ENCODE measurements at places on chromosomes 16 and 17.

GRCh38 chr17:42913522-42913921 is 12.9 kb downstream of the G6PC1 start:
- no peak for DNase-seq

DNA sequence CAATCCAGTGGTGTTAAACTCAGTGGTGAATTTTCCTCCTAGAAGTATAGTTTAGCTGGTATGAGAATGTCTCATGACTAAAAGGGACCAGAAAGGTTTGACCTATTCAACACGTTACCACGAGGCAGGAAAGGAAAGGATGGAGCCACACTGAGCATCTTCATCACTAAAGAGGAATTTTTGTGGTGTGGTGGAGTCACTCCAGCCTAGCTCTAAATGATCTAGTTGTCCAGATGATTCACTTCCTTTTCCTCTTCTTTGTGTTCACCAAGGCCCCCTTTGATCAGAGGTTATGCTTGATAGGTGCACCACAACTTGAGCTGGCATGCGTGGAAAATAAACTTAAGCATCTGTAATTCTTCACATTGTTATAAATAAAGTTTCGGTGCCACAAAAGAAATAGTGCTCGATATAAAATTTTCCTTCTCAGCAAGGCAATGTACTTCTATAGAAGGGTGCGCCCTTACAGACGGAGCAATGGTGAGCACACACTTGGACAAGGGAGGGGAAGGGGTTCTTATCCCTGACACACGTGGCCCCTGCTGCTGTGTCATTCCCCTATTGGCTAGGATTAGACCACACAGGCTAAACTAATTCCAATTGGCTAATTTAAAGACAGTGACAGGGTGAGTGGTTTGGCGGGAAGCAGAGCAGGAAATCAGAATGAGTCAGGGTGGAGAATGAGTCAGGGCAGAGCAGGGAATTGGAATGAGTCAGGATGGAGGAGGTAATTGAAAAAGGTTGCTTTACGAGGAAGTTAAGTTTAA is 254.6 kb downstream of the HS3ST3A1 start:
- no peak for DNase-seq

GRCh38 chr16:31063843-31064611 is 10.0 kb downstream of the ZNF668 start:
- no peak for DNase-seq

GRCh38 chr16:79008869-79009179 is 591.7 kb downstream of the MAF start:
- DNase-seq: no peak

GRCh38 chr17:31318298-31318801 is 3.1 kb downstream of the EVI2A start:
- peak; percentile 31 for DNase-seq

- no peak for DNase-seq
These were observed 1.0 kb downstream of the FZD2 start for GRCh38 chr17:44558334-44558709.

DNA sequence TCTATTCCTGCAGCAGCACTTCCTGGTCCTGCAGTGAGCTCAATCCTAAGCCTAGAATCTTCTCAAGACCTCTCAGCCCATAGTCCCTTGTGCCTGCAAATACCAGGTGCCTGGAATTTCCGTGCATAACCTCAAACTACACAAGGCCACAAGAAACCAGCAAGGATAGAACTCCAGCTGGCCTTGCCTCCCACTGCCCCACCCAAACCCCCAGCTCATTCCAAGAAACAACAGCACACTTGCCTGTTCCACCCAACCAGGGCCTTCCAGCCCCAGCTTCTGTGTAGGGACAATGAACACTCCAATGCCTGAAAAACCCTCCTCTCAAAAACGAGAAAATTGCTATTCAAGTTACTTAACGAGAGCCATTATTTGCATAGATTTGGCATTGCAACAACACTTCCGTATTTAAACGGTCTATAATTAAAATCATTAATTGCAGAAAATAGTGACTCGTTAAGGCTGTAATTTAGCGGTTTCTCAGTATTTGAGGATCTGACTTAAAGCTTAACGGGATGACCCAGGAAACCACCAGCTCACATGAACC is 147.0 kb downstream of the C16orf78 start:
- DNase-seq: no peak

DNA sequence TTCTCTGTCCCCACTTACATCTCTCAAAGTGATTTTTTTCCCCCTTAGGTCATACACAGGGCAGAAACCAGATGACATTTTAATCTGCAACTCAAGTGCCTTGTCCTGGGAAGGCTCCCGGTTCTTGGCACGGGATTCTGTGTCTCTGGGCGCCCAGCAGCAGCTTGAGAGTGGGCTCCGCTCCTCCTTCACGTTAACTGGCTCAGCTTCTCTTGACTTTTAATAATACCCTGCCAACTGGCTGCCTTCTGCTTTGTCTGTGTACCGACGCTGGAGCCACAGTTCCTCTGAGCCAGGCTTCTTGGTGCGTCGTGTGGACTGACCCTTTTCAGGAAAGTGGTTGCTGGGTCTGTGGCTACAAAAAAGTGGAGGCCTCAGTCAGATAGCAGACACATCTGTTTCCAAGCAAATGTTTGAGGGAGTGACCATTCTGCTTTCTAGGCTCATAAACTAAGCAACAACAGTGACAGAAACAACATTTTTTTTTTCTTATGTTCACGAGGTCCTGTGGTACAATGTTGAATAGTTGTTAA is 64.9 kb downstream of the IRF8 start:
- DNase-seq: no peak

DNA sequence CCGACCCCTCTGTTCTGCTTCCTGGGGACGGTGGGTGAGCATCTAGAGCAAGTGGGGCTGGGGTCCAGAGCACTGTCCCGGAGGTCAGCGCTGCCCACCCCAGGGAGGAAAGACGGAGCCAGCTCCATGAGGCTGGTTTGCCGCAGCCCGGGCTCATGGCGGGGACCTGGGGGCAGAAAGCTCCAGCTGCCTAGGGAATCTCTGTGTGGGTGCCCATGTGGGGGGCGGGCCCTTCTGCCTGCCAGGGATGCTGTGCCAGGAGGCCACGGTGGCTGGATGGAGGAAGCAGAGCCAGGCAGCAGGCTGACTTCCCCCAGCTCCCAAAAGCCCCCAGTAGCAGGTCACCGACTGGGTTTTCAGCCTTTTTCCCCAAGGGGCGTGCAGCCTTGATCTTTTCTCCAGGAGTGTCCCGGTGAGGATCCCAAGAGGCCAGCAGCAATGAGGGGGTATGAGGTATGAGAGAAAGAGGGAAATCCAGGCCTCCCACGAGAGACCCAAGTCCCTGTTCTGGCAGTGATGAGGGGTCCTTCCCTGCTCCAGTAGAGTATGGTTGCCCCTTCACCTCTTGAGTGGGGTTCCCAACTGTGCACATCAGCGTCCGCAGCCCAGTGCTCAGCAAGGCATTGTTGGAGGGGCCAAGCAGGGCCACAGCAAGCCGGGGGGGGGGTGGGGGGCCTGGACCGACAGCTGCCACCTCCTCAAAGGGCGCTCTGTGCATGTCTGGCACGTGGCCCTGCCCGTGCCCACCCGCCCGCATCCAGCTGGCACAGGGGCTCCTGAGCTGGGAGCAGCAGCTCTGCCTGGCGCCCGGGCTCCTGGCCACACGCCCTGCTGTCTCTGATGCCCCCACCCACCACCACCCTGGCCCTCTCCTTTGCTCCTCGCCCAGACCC is 15.6 kb upstream of the BCAR1 start:
- DNase-seq: no peak

DNA sequence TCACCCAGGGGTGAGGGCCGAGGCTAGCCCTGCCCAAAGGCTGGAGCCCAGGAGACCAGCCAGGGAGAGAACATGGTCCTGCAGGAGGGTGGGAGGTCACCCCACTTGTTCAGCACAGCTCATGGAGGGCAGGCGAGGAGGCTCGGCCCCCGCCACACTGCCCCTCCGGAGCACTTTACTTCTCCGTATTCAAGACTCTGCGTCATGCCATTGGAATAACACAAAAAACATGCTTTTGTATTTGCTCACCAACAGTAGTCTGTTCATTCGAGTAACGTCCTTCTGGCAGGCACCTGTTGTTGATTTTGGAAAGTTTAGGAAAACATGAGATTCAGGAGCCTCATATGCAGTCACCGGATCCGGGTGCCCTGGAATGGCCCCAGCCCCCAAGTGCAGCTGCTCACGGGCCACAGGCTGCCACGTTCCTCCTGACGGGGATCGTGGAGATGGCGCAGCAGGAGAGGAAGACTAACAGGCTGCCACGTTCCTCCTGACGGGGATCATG is 81.1 kb upstream of the DNAH17 start:
- DNase-seq: no peak

DNA sequence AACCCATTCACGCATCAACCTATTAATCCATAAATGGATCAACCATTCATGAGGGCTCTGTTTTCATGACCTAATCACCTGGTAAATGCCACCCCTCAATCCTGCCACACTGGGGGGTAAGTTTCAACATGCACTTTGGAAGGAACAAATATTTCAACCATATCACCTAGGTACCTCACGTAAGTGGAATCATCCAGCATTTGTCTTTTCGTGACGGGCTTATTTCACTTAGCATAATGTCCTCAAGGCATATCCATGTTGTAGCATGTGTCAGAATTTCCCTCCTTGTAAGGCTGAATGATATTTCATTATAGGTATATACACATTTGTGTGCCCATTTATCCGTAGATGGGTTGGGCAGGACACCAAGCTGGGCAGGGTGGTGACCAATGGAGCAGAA is 35.6 kb downstream of the ANKRD40 start:
- no peak for DNase-seq

DNA sequence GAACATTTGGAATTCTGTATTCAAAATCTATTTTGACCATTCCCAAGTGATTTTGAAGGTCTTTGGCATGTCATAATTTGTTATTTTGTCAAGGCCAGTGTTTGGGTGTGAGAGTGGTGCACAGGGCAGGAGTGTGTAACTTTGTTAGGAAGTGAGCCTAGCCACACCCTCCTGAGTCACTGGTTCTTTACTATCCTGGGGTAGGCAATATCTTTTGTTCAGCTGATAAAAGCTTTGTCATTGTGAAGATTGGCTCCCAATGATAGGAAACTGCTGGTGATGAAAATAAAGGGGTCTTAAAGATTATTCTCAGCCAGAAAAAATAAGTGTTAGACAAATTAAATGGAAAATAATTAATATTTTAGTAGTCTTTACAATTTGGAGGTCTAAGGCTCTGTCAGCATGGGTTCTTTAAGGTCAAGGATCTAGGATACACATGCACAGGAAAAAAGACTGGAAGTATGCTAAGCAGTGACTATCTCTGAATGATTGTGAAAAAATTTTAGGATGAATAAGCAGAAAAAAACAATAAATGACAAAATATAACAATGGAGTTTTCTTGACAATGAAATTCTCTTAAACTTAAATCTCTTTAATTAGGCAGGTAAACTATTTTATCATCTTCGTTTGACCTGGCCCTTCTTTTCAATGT is 5.1 kb downstream of the UBN1 start:
- no peak for DNase-seq

DNA sequence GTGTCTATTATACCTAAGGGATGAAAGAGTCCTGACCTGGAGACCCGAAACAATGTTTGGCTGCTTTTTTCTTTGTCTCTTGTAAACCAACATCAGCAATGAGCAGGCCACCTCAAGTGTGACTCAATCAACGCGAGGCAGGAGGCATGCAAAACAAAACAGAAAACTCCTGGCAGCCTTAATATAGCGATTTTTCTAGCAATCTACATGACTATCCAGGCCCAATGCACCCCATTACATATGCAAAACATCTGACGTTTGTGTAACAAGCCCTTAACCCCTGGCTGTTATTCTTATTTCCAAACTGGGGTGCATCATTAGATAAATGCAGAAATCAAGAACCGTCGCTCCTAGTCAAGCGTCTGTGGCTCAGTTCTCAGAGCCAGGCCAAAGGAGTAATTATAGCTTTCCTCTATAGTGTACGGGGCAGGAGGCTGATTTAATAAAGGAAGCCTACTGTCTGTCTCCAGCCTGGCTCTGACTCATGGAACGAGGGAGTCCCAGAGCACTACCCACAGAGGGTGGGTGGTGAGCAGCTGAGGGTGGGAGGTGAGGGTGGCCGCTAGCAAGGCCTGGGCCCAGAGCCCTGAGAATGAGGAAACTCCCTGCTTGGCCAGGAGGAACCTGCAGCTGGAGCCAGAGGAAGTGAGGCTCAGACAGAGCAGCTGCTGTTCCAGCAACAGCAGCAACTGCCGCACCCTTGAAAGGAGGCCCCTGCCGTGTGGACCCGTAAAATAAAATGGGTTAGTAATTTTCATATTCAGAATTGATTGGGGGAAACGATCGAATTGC is 43.9 kb downstream of the CHD9 start:
- no peak for DNase-seq

DNA sequence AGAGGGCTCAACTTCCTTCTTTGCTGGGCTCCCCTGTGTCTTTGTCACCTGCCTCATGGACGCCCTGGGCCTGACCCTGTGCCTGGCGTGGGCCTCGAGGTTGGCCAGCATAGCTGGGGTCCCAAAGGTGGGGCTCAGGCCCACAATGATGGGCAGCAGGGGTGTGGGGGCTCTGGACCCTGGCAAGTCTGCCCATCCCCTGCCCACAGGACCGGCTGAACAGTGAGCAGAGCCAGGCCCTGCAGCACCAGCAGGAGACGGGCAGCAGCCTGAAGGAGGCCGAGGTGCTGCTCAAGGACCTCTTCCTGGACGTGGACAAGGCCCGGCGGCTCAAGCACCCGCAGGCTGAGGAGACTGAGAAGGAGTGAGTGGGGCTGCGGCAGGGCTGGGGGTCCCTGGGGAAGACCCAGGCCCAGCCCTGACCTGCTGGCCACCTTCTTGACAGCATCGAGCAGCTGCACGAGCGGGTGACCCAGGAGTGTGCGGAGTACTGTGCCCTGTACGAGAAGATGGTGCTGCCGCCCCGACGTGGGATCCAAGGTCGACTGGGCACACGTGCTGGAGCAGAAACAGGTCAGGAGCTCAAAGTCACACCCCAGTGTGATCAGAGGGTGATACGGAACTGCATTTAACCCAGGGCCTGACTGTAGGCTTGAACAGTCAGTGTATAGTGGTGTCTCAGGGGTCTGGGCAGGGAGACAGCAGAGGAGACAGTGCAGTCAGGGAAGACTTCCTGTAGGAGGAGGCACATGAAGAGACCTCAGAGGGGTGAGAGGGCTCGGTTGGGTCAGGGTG is 3.8 kb downstream of the EVPLL start:
- DNase-seq: no peak

GRCh38 chr17:28963055-28963611 is 11.8 kb upstream of the PHF12 start:
- DNase-seq: no peak

DNA sequence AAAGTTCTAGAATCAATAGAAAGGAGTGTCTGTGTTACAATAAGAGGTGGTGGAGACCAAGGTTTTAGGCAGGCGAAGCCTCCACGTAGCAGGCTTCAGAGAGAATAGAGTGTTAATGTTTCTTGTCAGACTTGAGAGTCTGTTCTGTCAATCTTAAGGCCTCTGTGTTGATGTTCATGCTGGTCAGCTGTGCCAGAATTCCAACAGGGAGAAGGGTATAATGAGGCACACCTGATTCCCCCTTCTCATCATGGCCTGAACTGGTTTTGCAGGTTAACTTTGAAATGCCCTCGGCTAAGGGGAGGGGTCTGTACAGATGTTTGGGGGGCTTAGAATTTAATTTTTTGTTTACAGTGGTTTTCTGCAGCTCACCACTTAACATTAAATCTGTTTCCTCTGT is 46.0 kb downstream of the RNF112 start:
- no peak for DNase-seq

GRCh38 chr17:27496437-27496943 is 40.2 kb downstream of the KSR1 start:
- no peak for DNase-seq

GRCh38 chr17:45867702-45868101 is 23.0 kb downstream of the SPPL2C start:
- DNase-seq: no peak
